ENCODE measurements at places on chromosomes 12 and 14.
A peak's percentile ranks its signal among the peaks of the same experiment; 100 is the strongest.

DNA sequence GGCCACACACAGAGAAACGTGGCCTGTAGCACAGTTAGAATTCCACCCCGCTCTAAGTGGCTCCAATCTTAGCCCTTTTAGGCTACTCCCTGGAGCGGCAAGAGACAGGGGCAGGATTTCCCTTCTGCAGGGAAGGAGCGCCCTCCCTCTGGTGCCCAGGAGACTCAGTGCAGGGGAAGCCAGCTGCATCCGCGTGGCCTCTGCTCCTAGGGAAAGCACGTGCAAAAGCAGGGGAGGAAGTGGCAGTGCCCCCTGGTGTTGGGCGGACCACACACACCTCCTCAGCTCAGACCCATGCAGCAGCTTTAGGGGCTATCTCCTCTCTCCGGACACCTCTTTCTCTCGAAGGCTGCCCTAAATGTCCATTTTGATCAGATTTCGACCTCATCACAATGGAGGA is 50.0 kb downstream of the SPRING1 start:
- peak; percentile 61 for DNase-seq

GRCh38 chr12:77925536-77926108 is 94.9 kb downstream of the NAV3 start:
- peak; percentile 61 for DNase-seq

- no peak for DNase-seq
Measured at GRCh38 chr12:82176761-82177490, 181.3 kb downstream of the CCDC59 start.

DNA sequence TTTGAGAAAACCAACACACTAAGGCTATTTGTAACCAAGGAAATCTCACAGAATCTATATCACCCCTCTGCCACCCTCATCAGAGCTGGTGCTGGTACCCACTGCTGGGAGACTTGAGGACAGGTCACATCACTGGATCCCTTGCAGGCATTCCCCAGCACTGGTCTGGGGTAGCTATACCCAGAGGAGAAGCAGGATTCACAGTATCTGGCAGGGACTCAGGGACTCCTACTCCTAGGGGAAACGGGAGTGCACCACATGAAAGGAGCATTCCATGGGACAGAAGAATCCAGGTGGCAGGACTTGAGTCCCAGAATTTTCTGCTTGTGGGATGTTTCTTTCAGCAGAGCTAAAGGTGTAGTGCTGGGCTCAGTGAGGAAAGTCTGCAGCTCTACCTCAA is 223.2 kb downstream of the ADGRD1 start:
- DNase-seq = no peak

- DNase-seq = no peak
Measured at GRCh38 chr14:71049435-71050133, 142.3 kb downstream of the PCNX1 start.

- no peak for DNase-seq
Measured at GRCh38 chr14:100156776-100157175, 2.7 kb downstream of the DEGS2 start.

DNA sequence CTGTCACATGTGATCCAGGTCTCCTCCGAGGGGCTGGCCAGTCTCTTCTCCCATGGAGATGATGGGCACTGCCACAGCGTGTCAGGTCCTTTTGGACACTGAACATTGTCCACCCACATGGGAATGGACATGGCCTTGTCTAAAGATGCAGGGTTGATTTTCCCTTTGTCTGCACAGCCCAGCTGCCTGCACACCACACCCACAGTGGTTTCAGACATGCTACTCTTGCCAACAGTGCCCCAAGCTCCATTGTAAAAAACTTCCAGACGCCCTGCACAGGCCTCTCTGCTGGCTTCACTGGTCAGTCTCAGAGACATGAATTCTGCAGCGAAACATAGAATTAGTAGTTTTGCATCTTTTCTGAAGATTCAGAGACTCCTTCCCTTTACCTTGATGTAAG is 18.5 kb downstream of the CD163 start:
- DNase-seq = no peak

- DNase-seq = no peak
Measured at GRCh38 chr14:105855246-105855892, 329.0 kb downstream of the TMEM121 start.

DNA sequence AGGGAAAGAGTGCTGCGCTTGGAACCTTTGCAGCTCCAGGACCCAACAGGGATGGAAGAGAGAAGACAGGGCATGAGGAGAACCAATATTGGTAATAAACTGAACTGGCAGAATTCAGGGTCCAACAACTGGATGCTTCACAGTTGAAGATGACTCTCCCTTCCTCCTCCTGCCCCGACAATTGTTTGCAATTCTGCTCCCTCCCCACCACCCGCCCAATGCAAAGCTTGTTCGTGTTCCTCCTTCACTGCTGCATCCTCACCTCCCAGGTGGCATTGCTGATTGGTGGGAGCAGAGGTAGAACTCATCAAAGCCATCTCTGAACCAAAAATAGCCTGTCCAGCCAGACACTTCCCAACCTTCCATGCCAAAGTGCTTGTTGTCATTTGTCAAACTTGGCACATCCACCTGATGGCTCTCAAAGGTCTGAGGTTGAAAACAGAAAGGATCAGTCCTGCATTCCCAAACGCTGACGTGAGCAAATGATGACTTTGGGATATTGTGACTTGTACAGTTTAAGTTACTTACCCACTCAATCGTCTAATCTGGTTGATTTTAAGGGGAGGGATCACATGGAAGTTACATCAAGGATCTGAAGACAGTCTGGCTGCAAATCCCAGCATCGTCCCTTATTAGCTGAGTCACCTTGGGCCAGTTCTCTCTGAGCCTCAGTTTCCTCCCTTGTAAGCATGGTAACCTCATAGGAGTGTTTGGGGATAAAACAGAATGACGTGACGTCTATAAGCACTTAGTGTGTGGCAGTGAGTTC is 242.6 kb upstream of the CRY1 start:
- no peak for DNase-seq

- DNase-seq = no peak
Measured at GRCh38 chr12:78331753-78332152, 501.1 kb downstream of the NAV3 start.

DNA sequence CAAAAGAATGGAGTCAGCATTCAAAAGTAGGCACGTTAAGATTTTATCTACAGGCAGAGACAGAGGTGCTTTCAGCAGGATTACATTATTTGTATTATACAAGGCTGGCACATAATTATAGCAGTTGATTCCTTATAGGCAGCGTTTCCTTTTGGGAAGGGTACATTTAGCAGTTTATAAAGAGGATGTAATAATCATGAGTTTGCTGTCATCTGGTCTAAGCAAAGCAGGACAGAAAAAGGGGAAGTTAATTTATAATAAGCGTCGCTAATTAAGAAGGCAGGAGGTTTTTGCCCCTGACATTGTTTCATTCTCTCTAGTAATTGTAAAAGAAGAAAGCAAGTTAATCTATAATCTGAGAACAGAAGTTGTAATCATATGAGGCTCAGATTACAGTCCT is 259.9 kb upstream of the MDGA2 start:
- no peak for DNase-seq

- DNase-seq = no peak
Measured at GRCh38 chr14:103560691-103561090, 1.8 kb downstream of the BAG5 start.

DNA sequence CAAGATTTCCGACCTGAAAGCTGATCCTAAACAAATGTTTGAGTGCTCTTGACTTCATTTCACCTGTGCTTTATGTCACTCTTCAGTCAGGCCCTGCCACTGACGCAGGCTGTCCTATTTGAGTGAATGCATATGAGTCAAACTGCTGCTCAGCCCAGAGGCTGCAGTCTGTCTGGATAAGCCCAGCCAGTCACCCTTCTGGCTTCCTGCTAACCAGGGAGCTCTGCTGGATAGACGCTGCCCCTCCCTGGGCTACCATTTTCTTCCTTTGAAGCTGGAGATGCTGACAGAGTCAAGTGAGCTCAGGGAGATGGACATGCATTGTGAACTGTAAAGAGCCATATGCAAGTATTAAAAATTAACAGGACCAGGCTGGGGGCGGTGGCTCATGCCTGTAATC is 5.1 kb upstream of the TUNAR start:
- DNase-seq = no peak

DNA sequence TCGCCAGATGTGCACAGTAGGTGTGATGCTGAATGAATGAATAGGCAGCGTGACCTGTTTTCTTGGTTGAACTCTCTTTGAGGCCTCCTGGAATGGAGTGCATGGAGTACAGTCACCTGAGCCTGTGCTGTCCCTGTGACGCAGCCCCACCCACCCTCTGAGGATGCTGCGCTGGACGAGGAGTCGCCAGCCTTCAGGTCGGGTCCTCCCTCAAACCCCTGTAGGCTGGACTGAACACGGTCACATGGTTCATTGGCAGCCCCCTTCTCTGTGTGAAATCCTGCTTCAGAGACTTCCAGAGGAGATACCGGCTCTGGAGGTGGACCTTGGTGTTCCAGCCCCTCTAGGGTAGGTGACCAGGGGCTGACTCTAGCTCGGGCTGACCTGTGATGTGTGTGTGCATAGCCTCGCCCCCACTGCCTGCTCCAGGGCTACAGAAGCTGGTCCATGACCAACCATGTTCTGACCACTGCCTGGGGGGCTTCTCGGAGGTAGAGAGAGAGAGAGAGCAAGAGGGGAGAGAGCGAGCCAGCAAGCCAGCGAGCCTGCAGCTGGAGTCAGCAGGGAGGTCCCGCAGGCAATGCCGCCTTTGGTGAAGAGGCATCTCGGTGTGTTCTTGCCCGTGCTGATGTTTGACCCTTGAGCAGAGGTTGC is 158.0 kb upstream of the RTL1 start:
- DNase-seq = no peak

GRCh38 chr14:92651758-92652406 is 96.5 kb downstream of the LGMN start:
- peak; percentile 77 for DNase-seq

- DNase-seq = no peak
Measured at GRCh38 chr12:96044017-96044942, 8.9 kb upstream of the LTA4H start.

DNA sequence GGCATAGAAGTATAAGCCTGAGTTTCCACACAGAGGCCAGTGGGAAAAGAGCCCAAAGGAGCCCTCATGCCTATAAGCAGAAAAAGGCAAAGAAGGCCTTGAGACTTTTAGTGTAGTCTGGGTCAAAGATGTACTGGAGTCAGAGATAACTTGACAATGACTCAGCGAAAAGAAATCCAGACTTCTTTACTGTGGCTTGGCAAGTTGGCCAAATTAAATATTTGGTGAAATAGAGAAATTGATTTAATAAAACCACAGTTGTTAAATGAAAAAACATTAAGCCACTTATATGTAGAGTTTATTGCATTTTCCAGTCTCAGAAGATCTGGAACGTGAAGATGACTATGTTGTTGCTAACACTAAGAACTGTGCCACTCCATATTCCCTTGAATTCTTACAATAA is 105.1 kb downstream of the TMTC3 start:
- DNase-seq = no peak

GRCh38 chr14:51972566-51972965 is 16.8 kb upstream of the RTRAF start:
- DNase-seq = no peak

DNA sequence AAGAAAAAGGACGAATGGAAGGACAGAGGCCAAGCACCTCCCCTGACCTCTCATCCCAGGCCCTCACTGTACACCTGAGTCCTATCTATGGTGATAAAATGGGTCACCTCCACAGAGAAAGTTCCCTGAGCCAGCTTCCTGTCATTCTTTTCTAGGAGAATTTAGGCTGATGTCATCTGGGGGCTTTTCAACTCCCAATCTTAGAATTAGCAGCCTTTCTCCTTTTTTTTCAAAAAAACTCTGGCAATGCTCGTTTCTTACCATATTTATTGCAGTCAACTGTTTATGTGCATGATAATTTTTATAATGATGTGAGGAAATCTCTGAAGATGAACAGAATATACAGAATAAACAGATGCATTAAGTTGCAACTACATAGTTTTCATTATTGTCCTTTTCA is 177.6 kb downstream of the SNAPC1 start:
- DNase-seq = no peak

DNA sequence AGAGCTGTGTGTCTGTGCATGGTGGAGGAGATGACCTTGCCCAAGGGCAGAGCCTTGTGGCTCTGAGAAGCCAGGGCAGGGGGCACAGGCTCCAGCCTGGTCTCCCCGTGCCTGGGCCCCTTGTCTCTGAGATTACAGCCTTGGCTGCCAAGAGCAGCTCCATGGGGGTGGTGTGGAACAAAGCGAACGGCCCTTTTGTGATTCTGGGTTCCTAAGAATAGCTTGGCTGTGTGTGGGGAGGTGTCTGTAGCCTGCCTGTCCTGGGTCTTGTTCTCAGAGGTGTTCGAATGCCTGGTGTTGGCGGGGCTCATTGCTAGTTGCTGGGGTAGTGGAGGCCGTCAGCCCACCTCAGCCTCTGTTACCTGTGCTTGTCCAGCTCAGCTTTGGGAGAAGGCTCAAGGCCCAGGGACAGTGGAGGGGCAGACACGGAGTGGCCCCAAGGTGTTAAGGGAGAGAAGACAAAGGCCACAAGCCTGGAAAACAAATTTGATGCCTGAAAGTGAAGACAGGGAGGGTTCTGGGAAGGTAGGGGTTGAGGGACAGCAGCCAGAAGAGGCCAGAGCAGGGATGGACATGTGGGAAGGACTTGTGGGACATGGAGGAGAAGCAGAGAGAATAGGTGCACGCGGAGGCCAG is 7.4 kb upstream of the MYH7 start:
- peak; percentile 85 for DNase-seq

GRCh38 chr14:90427848-90428426 is 31.1 kb downstream of the CALM1 start:
- no peak for DNase-seq

DNA sequence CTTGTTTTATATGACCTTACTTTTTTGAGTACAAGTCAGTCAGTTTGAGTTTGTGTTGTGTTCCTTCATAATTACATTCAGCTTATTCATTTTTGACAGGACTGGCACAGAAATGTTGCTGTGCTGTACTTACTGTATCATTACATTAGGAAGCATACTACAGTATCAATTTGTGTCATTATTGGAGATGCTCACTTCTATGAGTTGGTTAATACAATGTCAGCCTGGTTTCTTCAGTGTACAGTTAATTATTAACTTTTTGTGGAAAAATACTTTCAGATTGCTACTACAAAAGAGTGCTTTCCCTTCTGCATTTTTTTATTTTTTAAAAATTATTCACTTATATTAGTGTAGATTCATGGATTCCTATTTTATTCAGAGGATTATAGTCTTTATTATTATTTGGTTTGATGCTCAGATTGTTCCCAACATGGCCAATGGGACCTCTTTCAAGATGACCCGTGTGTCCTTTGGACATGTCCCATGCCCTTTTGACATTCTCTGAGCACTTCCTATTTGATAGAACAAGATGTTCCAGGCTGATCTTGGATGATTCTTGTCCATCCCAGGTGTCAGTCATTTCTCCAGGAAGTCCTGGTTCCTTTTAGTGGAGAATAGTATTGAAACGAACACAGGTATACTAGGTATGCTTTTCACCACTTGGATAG is 66.6 kb downstream of the MON2 start:
- DNase-seq = no peak

DNA sequence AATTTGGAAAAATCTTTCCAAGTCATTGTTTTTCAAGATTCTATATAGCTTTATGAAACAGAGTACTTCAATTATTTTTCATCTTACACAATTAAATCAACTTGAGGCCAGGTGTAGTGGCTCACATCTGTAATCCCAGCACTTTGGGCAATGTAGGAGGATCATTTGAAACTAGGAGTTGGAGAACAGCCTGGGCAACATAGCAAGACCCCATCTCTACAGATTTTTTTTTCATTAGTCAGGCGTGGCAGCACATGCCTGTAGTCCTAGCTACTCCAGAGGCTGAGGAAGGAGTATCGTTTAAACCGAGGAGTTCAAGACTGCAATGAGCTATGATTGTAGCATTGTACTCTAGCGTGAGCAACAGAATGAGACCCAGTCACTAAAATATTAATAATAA is 72.9 kb downstream of the BMP4 start:
- no peak for DNase-seq

All from left ventricle myocardium superior (tissue), 1 donor.